Cortex of kidney (tissue), 1 donor: ENCODE measurements at places on chromosomes 2 and 18.

- no peak for DNase-seq
Observed at GRCh38 chr2:224038830-224039079, 331 bp downstream of the SERPINE2 start.

DNA sequence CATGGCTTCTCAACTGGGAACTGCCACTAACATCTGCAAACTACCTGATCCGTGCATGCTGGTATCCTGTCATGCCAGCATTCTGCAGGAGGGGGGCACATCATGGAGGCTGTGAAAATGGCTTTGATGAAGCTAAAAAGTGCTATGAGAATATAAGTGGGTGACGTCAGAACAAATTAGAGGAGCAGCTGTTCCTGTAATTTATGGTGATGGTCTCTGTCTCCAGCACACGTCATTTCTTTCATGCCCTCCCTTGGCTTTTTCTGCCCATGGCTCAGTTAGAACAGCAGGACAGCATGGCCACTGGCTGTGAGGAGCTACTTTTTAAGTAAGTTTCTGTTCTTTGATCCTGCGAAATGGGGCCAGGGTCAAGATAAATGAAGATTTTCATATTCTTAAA is 466.3 kb downstream of the THSD7B start:
- DNase-seq = no peak

- no peak for DNase-seq
Observed at GRCh38 chr2:141048951-141049350, 1081.9 kb downstream of the LRP1B start.

DNA sequence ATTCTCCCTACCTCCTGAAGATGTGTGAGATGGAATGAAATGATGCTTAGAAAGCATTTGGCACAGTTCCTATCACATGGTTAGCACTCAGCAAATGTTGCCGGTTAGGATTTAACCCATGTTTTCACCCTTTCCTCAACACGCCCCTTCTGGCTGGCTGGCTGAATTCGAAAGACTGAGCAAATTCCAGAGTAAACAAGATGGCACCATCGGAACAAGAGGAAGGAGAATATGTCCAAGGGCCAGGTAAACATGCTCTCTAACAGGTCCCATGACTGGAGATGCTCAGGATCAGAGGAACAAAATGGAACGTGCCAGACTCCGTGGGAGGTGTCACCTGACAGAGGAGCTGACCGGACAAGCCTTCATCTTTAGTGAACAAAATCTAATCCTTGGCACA is 145.6 kb downstream of the ANKRD44 start:
- no peak for DNase-seq

DNA sequence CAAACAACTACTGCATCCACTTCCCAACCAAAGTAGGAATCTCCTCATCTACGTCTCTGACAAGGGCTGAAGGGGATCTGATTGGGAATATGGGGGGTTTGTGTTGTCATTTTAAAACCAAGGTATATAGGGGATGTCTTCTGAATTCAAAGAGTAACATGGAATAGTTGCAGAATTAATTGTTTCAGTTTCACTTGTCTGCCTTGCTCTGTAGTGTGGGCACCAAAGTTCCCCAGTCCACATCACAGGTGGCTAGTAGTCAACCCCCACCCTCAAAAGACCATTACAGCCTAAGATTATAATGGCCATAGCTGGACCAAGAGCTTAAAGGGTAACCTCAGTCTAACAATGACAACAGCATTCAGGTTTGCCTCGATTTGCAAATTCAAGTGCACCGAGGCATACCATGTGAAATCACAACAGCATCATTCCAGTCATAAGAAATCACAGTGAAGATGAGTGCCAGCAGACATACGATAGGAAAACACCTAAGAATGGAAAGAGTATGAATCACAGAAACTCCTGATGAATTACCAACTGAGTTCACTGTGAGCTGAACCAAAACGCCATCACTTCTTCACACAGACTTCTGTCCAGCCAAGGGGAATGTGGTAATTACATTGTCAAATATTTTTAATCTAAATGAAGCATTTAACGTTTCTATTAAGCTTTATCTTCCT is 52.4 kb downstream of the MYO5B start:
- no peak for DNase-seq

DNA sequence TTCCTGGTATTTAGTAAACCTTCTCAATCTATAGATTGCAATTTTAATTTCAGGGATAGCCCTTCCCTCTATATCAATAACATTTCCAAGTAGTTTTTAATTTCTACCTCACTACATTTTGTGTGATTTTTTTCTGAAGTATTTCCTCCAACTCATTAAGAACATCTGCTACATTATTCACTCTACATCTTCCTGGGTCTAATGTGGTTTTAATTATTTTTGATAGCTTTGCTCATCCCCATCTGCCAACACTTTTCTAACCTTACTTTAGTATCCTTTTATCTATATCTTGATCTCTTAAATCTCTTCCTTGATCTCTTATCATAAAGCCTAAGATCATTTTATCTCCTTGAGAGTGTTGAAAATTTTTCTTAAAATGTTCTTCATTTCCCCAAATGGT is 278.3 kb upstream of the CYP26B1 start:
- no peak for DNase-seq

GRCh38 chr2:121253674-121254240 is 31.2 kb downstream of the TFCP2L1 start:
- no peak for DNase-seq

DNA sequence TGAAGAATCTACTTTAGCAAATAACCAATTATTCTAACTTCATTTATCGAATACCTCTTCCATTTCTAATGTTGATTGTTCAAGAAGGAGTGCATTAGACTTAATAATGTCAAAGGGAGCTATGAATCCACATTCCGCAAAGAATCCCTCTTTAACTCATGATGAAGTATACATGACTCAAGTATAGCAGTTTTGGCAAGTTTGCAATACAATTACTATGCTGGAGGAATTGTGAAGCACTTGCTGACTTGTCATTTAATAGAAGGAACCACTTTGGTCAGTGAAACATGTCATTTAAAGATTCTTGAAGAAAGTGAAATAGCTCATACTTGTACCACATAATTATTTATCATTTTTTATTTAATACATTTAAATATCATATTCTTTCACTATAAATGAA is 125.1 kb downstream of the SLC39A10 start:
- no peak for DNase-seq

DNA sequence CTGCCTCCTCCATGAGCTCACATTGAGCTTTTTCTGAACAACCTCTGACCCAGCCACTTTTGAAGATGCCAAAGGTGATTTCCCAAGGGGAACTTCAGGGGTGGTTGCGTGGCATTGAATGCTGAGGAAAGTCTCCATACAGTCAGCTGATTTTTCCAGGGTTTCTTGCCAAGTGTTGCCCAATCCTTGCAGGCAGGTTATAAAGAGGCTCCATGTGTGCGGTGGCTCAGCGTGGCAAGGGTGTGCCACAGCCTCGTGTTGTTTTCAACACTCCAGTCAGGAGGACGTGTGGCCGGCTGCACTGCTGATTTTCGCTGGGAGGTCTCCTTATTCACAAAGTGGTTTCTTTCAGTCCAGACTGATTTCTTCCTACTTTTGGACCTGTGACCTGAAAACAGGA is 81.4 kb upstream of the GATA6 start:
- DNase-seq = no peak

GRCh38 chr2:211982162-211982561 is 556.4 kb downstream of the ERBB4 start:
- no peak for DNase-seq

DNA sequence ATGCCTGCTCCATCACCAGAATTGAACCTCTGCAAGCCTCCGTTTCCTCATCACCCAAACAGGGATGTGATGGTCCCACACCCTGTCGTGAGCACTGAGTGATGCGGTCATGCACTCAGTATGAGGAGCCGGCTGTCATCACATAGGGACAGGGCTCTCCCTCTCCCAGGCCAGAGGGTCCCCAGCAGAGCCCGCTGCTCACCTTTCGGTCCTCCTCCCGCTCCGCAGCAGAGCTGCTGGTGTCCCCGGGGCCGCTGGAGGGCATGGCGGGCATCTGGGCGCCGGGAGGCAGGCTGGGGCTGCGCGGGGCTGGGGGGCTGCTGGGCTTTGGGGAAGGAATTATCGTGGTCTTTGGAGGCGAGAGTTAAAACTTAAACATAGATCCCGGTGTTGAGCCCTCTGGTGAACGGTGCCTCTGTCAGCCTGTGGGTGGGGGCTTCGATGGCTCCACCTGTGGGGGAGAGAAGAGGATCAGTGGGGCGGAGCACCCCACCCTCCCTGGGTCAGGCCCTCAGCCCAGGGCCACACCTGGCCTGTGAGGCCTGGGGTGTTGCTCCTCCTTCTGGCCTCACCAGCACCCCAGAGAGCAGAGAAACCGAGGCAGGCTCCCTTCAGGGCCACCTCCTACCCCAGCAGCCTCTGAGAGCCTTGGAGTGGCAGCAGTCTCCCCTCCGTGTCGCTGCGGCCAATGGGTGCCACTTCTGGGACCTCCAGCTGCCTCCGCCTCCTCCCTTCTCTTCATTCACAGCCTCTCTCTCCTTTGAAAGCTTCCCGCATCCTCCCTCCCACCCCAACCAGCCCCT is 27.8 kb downstream of the DNMT3A start:
- DNase-seq = no peak

DNA sequence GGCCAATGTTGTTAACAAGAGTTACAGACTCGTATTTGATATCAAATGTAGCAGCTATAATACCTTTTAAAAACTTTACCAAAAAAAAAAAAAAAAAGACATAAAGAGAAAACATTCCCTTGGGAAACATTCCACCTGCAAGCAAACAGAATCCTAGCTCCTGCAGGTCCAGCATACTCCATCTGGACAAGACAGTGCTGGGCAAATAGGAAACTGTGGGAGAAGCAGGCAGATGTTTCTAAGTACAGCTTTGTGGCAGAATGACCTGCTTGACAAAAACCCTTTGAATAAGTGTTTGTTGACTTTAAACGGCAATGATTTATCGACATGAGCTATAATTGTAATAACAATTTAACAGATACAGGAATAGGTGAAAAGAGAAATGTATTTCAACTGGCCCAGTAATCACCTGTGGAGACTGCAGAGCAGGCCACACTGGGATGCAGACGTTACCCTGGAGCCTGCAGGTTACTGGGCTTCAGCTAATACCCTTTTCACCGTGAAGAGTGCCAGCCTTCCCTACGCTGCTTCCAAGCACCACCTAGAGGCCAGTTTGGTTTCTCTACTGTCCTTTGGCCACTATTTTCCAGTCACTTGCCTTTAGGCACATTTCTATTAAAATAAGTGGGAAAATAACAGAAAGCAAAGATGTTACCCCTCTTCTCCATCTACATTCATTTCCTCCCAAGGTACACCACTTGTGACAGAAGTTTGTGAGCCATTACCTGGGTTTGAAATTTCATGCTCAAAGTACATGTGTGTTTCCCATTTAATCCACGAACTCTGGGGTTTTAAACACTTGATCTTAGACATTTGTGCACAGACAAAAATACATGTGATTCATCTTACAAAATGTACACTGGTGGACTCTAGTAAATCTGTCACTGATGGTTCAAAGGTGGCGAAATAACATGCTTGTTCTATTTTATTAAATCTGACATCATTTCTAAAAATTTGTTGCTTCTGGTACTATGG is 96.9 kb upstream of the ZNF397 start:
- no peak for DNase-seq

GRCh38 chr2:232321156-232321816 is 57.3 kb upstream of the ALPP start:
- no peak for DNase-seq

GRCh38 chr2:60377825-60378224 is 175.6 kb downstream of the BCL11A start:
- no peak for DNase-seq

DNA sequence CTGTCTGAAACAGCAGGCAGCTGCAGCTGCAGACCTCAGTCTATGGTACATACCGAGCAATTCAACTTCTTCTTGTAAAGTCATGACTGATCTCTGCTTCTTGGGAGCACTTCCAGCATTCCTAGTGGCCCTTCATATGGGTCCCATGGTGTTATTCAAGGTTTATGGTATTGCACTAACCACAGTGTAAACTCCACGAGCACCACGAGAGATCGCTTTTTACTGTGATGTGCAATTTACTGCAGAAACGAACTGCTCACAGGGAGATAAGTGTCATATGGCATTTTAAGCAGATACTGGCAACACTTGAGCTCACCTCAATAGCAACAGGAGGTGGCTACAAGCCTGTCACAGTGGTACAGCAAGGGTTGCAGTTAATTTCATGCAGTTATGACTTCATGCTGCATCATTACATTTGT is 38.6 kb upstream of the SH3BP4 start:
- no peak for DNase-seq

GRCh38 chr2:128573531-128573930 is 254.9 kb upstream of the HS6ST1 start:
- DNase-seq = no peak

DNA sequence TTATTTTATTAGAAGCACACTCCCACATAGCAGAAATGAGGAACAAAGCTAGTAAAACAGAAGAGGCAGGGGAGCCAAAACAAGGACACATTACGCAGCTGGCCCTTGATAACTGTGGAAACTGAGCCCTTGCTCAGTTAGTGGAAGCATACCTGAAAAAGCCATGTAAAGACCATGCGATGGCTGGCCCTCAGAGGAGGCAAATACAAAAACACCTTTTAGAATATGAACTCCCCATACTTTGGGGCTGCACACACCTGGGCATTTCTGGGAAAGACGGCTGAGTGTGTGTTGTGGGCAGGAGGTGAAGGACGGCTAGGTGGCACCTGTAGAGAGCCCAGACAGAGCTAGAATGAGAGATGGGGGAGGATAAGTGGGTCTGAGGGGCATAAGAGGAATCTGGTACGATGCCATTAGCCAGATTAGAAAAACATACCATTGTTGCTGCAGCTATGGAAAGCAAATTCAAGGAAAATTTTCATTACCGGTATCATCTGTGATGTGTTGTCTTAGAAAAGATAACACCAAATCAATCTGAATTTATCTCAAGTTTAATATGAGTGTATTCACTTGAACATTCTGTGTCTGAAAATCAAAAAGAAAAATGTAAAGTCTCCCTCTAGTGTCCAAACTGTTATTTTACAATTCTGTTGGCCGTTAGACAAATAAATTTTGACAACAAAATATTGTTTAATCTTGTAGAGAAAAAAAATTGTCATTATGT is 45.2 kb upstream of the SULT1C3 start:
- no peak for DNase-seq

GRCh38 chr2:161045726-161046125 is 114.5 kb upstream of the TANK start:
- no peak for DNase-seq

DNA sequence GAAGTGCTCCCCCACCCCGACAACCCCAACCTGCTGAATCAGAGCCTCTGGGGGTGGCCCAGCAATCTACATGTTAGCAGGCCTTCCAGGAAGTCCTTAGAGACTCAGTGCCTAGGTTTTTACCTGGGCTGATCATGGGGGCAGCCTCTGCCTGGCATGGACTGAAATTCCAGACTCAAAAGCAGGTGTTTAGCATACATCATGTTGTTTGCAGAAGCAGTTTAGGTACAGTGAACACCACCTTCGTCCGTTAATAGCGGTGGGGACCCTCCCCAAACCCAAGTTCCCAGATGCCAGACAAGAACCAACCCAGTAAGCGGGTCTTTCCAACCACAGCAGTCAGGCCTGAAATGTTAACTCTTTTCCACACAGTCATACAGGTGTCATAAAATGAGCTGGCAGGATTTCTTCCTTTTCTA is 26.4 kb upstream of the GALR1 start:
- no peak for DNase-seq
